IMR-90 (cell line): ENCODE measurements at places on chromosomes 16 and 17. TPM values are rescaled to one million over a fixed set of nuclear protein-coding genes. Genes with fewer than 3 reads are reported as not detected.

DNA sequence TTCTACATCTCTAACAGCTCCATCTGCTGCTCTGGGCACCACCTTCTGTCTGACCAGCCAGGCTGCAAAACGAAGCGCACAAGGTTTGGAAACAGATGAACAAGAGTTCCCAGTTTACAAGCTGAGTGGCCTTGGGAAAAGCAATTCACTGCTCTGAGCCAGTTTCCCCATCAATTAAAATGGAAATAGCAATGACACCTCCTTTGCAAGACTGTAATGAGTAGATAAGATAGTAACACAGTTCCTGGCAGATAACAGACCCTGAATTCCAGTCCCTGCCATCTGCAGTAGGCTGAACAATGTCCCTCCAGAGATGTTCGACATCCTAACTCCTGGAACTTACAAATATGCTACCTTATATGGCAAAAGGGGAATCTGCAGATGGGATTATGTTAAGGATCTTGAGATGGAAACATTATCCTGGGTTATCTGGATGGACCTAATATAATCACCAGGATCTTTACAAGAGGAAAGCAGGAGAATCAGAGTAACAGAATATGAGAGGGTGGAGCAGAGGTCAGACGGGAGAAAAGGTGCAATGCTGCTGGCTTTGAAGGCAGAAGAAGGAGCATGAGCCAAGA, 27.9 kb downstream of the CPPED1 start:
- no peaks in the 10 kb centered on the region for H3K4me1 ChIP-seq
- H3K4me3 ChIP-seq = no peak overlapping the region
- DNase-seq = no peak
- H3K27me3 ChIP-seq = no peaks in the 10 kb centered on the region

The KRT9 gene
- total RNA-seq = not detected in 2 replicates

GRCh38 chr17:35795007-35795870, at the start of gene MMP28:
MMP28 (minus strand) TSS chr17:35795641; CDS start chr17:35795377, 264 bp downstream.
- H3K4me1 ChIP-seq = no peaks in the 10 kb centered on the region; the same call in 1 of the 2 replicates
- H3K36me3 ChIP-seq = no peaks in the 10 kb centered on the region
- no peak within 1 kb of the TSS for H3K27ac ChIP-seq
- H3K27me3 ChIP-seq = peaks cover 65% of the 10 kb centered on the region
- peak within 1 kb of the TSS; percentile 43 for H3K4me3 ChIP-seq
- no peak for DNase-seq

- DNase-seq = no peak
- no peaks in the 10 kb centered on the region for H3K4me1 ChIP-seq
- H3K27me3 ChIP-seq = no peaks in the 10 kb centered on the region
- no peaks in the 10 kb centered on the region for H3K36me3 ChIP-seq
- H3K27ac ChIP-seq = no peak overlapping the region
Observed at GRCh38 chr16:55030944-55031343, 100.3 kb downstream of the IRX5 start.

DNA sequence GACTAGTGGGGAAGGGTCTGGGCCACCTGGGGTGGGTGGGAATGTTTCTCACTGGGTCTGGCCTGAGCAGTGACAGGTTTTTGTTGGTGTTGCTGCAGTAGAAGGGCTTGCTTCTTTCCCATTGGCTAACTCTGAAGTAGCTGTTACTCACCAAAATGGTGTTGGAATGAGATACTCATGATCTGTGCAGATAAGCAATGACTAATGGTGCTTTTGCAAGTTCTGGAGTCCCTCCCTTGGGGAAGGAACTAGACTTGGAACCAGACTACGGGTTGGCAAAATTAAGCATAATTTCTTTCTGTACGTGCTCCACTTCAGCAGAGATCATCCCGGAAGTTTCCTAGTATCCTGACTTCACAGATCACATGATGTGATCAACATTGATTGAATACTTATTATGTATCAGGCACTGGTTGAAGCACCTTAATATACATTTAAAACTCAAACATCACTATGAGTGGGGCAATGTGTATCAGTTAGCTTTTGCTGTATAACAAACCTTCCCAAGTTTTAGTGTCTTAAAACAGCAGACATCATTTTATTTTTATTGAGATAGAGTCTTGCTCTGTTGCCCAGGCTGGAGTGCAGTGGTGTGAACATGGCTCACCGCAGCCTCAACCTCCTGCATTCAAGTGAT, 30.1 kb downstream of the CHP2 start:
- H3K27ac ChIP-seq = no peak overlapping the region
- no peak overlapping the region for H3K4me3 ChIP-seq
- H3K36me3 ChIP-seq = no peaks in the 10 kb centered on the region
- H3K4me1 ChIP-seq = no peaks in the 10 kb centered on the region

- peak overlapping the region; percentile 89 for H3K27ac ChIP-seq
- H3K27me3 ChIP-seq = no peaks in the 10 kb centered on the region
- no peaks in the 10 kb centered on the region for H3K36me3 ChIP-seq
- no peak for DNase-seq
Observed at GRCh38 chr17:40484285-40484972, 17.0 kb downstream of the TNS4 start.

DNA sequence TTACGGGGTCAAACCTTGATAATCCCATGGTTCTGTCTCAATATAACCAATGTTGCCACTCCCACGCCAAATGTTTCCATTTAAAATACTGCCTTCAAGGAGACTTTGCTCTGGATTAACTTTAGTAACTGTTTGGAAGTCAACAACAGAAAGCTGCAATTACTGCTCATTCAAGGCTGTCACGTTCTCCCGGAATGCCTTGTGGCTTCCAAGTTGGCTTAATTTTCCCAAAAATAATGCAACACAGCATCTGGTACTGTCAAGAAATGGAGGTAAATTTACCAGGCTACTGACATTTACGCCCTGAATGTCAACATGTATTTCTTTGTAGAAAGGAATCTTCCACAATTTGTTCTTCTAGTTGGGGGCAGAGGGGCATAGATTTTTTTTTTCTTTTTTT, 38.2 kb downstream of the GPRC5B start:
- no peaks in the 10 kb centered on the region for H3K36me3 ChIP-seq
- H3K27me3 ChIP-seq = no peaks in the 10 kb centered on the region
- peaks cover 5% of the 10 kb centered on the region for H3K4me1 ChIP-seq
- no peak for DNase-seq

The ITGA3 gene
- total RNA-seq = 78.0 and 80.0 TPM in 2 replicates

- no peaks in the 10 kb centered on the region for H3K36me3 ChIP-seq
- H3K27me3 ChIP-seq = peaks cover 4% of the 10 kb centered on the region; the same call in 1 of the 2 replicates
- H3K4me1 ChIP-seq = peaks cover 7% of the 10 kb centered on the region
- DNase-seq = no peak
Observed at GRCh38 chr16:22093996-22094395, 1.7 kb downstream of the VWA3A start.

DNA sequence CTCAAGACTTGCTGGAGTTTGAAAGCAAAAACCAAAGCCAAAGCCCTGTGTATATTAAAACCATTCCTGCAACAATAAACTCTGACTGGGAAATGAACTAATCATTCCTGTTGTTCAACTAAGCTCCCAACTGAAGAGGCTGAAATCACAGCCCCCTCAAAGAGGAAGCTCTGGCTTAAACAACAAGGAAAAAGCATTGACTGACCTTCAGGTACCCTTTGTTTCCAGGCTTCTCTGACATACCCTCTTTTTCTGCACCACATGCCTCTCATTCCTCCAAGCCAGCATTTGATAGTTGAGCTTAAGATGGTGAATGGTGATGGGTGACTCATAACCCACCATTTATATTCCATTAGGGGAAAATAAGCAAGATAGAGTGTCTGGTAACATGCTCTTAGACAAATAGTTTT, 470.9 kb upstream of the SOX9 start:
- H3K36me3 ChIP-seq = no peaks in the 10 kb centered on the region
- H3K27ac ChIP-seq = peak overlapping the region; percentile 56; the same call in 1 of the 2 replicates
- DNase-seq = peak; percentile 86
- no peak overlapping the region for H3K4me3 ChIP-seq

The KRT33A gene
- total RNA-seq = not detected in 2 replicates

DNA sequence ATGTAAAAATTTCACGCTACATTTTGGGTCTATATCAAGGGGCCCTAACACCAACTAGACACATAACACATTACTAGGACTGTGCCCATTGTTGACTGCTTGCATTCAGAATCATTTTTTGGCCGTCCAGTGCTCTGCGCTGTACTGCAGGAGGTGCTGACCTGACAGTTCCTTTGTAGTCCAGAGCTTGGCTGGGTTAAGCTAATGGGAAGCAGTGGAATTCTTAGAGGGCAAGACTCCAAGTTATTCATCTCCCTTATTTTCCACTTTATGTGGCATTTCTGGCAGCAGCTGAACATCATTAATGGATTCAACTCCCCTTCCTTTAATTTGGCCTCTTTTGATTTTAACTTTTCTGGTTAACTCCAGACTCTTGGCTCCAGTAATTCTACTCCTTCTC, 351.7 kb downstream of the CDH8 start:
- H3K27me3 ChIP-seq = no peaks in the 10 kb centered on the region
- no peaks in the 10 kb centered on the region for H3K4me1 ChIP-seq

The MRC2 gene
- 37.5 and 39.3 TPM in 2 replicates for total RNA-seq

DNA sequence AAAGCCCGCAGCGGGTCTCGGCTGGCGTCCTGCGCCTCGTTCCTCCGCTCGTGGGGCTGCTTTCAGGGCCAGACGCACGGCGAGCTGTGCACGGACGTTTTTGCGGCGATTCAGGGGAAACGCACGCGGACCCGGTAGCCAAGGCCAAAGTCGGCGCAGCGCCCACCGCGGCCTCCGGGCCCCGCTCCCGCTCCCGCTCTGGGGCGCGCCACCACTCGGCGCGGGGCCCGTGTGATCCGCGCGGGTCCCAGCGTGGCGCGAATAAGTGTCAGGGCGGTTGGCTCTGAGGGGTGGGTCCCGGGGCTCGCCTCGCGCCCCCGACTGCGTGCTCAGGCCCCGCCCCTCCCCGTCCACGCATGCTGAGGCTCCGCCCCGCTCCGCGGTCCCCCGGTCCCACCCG, 694 bp upstream of the TBCD start:
- H3K36me3 ChIP-seq = no peaks in the 10 kb centered on the region
- peak overlapping the region; percentile 62 for H3K4me3 ChIP-seq
- H3K27me3 ChIP-seq = no peaks in the 10 kb centered on the region
- peaks cover 4% of the 10 kb centered on the region for H3K4me1 ChIP-seq

- no peak overlapping the region for H3K4me3 ChIP-seq
- peaks cover 7% of the 10 kb centered on the region for H3K4me1 ChIP-seq
- H3K27ac ChIP-seq = no peak overlapping the region; the same call in 1 of the 2 replicates
- H3K36me3 ChIP-seq = no peaks in the 10 kb centered on the region
- peaks cover 2% of the 10 kb centered on the region; the same call in 1 of the 2 replicates for H3K27me3 ChIP-seq
Observed at GRCh38 chr17:3558603-3559269, 1.1 kb upstream of the TRPV3 start.
